Activated T-helper 9 cell treated with anti-CD3 and anti-CD28 coated beads, Interleukin-2, amount 50 U/mL, for 16 hours (primary cell): ENCODE measurements at places on chromosomes 4 and X.

GRCh38 chr4:67234296-67234695, 311.0 kb downstream of the CENPC start:
- DNase-seq, result no peak

- DNase-seq, result no peak
Observed at GRCh38 chrX:3520458-3520857, 174.0 kb upstream of the MXRA5 start.

- DNase-seq, result no peak
Observed at GRCh38 chr4:24657768-24658617, 73.6 kb upstream of the DHX15 start.

DNA sequence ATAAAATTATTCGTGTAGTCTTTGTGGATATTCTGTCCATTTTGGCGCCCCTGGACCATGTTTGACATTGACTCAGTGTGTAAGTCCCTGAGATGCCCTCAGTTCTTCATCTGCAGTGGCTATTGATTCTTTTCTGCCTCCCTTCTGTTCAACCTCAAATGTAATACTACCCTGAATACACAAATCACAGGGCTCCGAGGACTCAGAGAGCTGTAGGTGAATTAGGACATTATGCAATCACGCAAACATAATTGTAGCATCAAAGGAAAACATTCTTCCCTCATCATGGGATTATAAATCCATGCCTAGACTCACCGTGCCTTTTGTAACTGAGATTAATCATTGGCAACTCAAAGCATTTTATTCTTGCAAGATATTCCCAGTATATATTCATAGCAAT, 161.4 kb upstream of the PACRGL start:
- no peak for DNase-seq

- DNase-seq, result no peak
Observed at GRCh38 chr4:94564252-94564651, 112.5 kb downstream of the PDLIM5 start.

GRCh38 chr4:165404080-165404479, 25.3 kb downstream of the CPE start:
- DNase-seq, result no peak

GRCh38 chrX:118286066-118286762, 59.7 kb upstream of the WDR44 start:
- no peak for DNase-seq

DNA sequence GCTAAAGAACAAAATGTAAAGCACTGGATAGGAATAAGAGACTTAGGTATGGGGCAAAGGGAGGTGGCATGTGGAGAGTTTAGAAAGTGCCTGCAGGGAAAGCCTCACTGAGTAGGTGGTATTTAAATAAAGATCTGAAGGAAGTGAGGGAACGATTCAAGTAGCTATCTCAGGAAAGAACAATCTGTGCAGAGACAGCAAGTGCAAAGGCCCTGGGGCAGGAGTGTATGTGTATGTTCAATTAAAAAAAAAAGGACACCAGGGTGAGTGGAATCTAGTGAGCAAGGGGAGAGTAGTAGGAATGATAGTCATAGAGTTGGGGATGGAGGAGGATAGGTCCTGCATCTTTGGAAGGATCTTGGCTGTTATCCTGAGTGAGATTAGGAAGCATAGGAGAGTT, 779.9 kb upstream of the FTHL17 start:
- no peak for DNase-seq

DNA sequence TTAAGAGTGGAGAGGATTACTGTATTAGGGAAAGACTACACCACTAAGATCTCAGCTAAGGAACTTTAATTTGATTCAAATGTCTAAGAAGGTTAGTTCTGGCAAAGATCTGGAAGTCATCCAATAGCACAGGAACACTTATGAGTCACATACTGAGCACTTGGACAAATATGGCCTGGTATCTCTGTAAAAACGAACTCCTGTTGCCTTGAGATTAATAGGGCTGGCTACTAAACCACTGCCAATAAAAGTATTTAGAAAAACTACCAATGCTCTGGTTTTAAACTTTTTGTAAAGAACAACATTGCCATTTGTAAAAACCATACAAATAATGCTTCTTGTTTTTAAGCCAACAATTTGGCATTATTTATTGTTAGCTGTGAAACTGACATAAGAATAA, 70.5 kb downstream of the SEC24D start:
- no peak for DNase-seq

- peak; percentile 52 for DNase-seq
Observed at GRCh38 chrX:46408553-46409407, 136.4 kb downstream of the ZNF674 start.

GRCh38 chr4:159142681-159143384, 40.0 kb downstream of the RAPGEF2 start:
- no peak for DNase-seq
